Lung microvascular endothelial cell (primary cell): ENCODE measurements at places on chromosomes 7 and 10.

GRCh38 chr10:132264306-132264950 is 43.3 kb downstream of the STK32C start:
- no peak for DNase-seq

DNA sequence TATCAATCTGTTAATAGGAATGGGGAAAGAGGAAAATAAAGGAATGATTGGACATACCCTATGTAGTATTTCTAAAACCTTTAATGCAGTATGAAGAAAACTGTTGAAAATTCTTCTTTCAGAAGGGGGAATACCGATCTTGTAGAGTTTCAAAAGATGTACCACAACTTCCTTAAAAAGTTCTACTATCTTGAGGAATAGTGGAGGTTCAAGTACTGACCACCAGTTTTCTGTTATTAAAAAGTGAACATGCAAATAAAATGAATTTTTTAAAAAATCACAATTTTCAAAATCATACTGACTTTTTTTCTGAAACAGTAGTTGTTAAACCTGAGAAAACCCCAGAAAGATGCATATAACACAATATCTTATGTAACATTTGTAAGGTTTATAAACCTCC is 86.5 kb downstream of the HERC4 start:
- DNase-seq = no peak

DNA sequence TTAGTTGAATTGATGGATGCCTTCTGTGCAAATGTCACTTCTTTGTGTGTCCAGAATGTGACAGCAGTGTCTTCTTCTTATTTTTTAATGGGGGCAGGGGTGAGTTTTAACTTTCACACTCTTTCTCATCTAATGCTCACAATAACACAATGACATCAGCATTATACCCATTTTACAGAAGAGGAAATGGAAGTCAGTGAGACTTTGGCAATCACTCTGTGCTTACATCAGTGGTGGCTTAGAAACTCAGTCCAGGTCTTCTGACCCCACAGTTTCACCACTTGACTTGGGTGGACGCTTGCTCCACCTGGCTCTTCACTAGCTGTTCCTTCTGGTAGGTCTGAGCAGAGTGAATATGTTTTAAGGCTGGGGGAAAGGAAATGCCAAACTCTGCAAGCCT is 124.0 kb downstream of the PRKCQ start:
- no peak for DNase-seq

GRCh38 chr7:36601601-36602000 is 122.7 kb downstream of the AOAH start:
- DNase-seq = no peak

GRCh38 chr7:140059273-140060242 is 3.2 kb downstream of the PARP12 start:
- DNase-seq = peak; percentile 80

- no peak for DNase-seq
Measured at GRCh38 chr7:129168231-129169021, 20.0 kb upstream of the SMO start.

- peak; percentile 68 for DNase-seq
Measured at GRCh38 chr7:2876031-2876731, 32.1 kb upstream of the GNA12 start.

- peak; percentile 45 for DNase-seq
Measured at GRCh38 chr10:99234041-99234790, 1.4 kb downstream of the HPSE2 start.

DNA sequence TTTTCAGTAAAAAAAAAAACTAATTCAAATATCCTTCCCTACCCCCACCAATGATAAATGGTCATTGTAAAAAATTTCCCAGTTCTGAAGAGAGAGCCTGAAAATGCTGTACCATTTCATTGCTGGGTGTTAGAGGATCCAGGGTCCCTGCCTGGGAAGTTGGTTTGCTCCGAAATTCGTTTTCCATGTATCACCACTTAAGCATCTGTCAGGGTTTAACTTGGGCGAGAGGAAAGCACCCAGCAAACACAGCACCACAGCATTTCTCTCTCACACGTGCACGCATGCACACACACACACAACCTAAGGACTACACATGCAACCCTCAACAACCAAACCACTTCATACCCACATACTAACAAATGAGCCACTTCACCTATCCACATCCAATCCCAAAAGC is 42.1 kb upstream of the EMX2 start:
- no peak for DNase-seq

GRCh38 chr7:29965030-29965429 is 24.6 kb downstream of the SCRN1 start:
- no peak for DNase-seq

DNA sequence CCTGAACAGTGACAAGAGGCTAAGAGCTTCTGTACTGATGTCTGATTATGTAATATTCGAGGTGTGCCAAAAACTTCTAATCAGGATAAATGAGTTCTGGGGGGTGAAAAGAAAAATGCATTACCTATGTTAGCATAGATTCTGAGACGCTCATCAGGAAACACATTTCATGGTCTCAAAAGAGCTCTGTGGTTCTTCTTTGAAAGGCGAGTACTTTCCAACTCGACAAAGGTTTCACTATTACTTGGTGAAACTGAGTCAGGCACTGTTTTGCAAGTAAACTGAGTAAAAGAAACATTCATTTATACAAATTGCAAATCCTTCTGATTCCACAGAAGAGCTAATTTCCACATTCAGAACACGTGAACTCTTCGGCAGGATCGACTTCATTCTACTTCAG is 523.2 kb downstream of the GATA3 start:
- no peak for DNase-seq

- DNase-seq = no peak
Measured at GRCh38 chr10:117166418-117167345, 28.6 kb upstream of the VAX1 start.

DNA sequence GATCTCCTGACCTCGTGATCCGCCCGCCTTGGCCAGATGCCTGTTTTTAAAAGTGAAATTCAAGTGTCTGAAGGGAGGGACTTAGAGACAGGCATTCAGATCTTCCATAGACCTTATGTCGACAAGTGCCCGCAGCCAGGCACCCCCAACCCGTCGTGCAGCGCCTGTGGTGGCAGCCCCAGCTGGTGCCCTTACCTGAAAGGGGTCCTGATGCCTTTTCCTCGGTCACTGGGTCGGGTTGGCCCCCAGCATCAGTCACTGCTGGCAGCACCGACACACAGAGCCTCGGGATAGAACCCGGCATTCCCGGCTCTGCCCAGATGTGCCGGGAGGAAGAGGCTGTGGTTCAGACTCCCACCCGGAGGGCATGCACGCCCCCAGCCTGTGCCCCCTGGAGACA is 23.3 kb downstream of the LRRC27 start:
- DNase-seq = no peak

GRCh38 chr7:145378197-145378596 is 542.3 kb upstream of the TPK1 start:
- no peak for DNase-seq

- DNase-seq = no peak
Measured at GRCh38 chr10:133009218-133009950, 67.0 kb upstream of the CFAP46 start.

GRCh38 chr10:97532935-97533671 is 34.4 kb downstream of the UBTD1 start:
- DNase-seq = no peak

DNA sequence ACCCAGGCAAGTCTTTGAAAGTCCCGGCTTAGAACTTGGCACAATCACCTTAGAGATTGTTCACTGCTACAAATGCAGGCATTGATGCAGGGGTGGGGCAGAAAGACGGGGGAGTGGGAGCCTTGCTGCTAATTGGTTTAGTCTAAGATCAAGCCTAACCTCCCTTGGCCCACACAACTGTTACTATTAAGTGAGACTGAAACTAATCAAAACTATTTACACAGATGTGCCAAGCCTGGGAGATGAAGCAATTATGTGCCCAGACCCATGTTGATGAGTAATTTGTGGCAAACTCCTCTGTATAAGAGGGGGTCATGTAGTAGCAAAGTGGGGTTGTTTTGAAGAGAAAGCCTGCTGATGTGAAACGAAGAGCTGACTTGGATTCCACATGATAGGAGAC is 178.2 kb upstream of the ITGB1 start:
- no peak for DNase-seq

DNA sequence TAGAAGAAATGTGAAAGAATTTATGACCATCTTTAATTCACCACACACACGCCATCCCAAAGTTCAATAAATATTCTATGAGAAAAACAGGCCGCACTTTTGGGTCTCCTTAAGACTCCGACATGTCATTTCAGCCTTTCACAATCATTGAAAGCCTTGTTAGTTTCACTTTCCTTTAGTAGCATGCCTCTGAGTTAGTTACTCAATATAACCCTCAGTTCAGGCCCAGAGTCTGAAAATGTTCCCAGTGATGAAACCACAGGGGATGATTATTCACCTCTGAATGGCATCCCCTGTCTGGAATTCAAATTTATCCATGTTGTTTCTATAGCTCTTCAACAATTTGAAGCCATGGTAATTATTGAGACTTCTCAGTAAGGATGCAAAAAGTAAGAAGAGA is 278.1 kb upstream of the NRP1 start:
- DNase-seq = no peak

GRCh38 chr7:138738114-138738513 is 37.0 kb upstream of the SVOPL start:
- no peak for DNase-seq

GRCh38 chr7:36058020-36058592 is 94.9 kb upstream of the EEPD1 start:
- no peak for DNase-seq

GRCh38 chr7:139697056-139697455 is 80.7 kb downstream of the HIPK2 start:
- DNase-seq = no peak

- DNase-seq = no peak
Measured at GRCh38 chr10:75032813-75033212, 78.6 kb upstream of the SAMD8 start.

DNA sequence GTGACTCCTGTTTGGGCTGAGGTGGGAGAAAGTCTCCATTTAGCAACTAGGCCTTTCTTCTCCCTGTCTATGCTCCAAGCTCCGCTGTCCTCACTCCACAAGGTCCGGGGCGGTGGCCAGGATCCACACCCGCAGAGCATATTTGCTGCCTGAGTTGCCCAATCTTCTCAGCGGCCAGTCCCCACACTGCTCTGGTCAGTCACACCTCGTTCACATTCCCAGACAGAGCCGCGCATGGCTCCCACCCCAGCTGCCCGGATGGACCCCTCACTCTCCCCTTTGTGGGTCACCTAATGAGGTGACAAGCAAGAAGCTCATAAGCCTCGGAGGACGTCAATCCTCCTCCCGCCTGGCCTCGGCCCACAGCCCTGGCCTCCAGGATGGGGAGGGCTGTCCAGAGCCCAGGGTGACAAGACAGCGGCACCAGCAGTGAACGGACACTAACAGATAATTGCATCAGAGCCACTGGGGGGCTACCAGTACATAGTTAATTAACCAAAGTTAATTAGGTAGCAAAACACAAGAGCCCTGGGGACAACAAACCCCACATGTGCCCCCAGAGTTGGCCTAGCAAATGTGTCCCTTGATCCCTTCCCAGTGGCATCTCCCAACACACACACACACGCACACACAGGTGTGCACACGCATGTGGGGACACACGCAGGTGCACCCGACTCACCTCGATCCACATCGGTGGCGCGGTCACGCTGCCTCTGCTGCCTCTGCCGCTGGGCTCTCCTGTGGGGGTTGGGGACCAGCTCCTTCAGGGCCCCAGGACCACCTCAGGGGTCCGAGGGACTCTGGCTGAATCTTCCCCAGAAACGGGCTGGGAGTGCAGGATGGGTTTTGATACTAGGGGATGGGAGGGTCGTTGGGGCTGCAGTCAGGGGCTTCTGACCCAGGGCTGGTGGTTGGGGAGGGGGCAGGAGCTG is 11.8 kb downstream of the EPHA1 start:
- DNase-seq = no peak

GRCh38 chr10:104054430-104054829 is 31.2 kb downstream of the COL17A1 start:
- peak; percentile 52 for DNase-seq

DNA sequence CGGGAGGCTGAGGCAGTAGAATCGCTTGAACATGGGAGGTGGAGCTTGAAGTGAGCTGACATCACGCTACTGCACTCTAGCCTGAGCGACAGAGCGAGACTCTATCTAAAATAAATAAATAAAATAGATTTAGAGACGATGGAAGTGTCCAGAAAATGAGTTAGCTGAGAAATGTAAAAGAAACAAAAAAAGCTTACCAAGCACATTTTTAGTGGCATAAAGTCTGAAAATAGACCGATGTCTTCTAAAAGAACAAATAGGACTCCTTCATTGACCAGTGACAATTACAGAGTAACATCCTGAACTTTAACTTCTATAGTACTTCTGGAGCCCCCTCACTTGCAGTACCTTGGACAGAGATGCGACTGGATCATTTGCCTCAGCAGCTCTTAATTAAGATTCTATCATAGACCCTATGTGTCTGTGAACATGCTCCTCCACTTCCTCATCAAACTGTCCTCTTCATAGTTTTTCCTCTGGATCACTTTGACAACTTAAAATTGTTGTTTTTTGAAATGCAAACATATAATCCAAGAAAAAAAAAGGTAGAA is 25.2 kb upstream of the SRPK2 start:
- DNase-seq = no peak

DNA sequence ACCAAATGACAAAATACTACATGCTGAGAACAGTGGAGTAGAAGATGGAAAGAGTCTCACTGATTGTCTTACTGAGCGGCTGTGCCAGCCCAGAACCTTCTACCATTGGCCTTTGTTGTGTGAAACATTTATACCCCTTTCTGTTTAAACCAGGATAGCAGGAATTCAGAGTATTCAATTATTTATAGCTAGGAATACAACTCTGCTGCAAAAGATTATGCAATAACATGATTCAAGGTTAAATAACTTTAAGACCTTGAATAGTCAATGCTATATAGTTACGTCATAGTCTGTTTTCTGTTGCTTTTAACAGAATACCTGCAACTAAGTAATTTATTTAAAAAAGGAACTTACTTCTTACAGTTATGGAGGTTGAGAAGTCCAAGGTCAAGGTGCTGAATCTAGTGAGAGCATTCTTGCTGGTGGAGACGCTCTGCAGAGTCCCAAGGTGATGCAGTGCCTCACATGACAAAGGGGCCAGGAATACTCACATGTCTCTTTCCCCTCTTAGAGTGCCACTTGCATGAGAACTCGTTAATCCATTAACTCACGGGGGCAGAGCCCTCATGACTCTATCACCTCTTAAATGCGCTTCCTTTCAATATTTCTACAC is 371.8 kb downstream of the MDFIC start:
- DNase-seq = no peak

DNA sequence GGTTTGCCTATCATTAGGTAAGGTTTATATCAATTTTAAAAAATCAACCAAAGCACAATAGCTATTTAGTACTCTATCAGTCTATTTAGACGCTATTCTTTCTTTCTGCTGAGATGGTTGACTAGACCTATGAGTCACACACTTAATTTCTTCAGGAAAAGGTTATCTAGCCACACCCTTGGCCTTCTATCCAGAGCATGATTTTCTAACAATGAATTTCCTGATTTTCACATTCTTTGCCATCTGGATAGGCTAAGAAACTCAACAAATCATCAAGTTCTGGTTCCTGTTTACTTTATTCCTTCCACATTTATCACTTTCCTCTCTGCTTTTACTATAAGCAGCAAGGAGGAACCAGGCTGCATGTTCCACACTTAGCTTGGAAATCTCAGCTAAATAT is 8.1 kb downstream of the PRPS1L1 start:
- DNase-seq = peak; percentile 90
